WTC11 (cell line): ENCODE measurements at places on chromosomes 7 and 10.

DNA sequence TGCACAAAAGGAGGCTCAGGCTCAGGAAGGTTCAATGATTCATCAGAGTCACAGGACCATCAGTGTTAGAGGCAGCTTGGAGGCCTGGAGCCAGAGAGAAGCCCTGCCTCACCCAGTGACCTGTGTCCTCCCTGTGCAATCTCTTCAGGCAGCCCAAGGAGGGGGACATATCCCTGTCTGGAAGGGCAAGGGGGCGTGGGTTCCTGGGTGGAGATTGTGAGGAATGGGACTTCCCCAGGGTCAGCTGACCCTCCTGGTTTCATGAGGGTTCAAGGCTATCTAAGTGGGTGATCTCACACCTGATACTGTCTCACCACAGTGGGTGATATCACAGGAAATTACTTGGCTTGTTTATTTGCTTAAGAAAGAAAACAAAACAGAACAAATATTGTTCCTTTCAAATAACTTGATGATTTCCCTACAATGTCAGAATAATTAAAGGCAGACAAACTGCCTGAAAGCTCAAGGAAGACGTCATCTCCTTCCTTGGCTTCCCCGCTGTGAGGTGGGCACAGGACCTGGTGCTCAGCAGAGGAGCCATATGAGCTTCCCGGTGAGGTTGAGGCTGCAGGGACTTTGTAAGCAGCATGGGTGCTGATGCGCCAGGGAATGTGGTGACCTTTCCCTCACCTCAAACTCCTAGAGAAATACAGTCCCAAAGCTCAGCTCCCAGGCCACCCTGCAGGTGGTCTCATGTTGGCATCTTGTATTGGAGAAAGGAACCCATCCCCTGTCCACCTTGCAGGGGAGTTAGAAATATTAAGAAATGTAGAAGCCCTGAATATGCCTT lies 763.2 kb downstream of the GRID1 start:
- DNase-seq: no peak

DNA sequence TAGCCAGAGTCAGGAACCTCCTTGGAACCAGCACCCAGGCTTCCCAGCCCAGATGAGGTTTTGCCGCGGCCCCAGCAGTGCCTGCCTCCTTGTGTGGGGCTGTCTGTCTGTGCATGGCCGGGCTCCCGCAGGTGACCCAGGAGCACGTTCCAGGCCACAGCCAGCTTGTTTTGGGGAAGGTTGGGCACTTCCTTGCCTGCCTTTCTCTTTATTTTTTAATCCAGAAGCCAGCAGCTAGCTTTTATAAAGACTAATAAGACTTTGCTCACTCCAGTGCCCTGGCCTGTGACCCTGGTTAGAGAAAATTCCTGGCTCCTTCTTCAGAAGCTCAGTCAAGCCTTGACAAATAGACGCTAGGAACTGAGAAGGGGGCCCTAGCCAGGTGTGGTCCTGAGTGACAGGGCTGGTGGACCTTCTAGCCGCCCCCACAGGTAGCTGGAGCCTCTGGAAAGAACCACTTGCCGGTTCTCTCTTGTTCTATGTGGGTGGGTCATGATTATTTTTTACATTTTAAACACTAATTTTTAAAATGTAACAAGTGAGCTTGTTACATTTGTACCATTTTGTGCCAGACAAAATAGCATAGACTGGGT lies 837 bp downstream of the SLC29A3 start:
- DNase-seq: no peak

DNA sequence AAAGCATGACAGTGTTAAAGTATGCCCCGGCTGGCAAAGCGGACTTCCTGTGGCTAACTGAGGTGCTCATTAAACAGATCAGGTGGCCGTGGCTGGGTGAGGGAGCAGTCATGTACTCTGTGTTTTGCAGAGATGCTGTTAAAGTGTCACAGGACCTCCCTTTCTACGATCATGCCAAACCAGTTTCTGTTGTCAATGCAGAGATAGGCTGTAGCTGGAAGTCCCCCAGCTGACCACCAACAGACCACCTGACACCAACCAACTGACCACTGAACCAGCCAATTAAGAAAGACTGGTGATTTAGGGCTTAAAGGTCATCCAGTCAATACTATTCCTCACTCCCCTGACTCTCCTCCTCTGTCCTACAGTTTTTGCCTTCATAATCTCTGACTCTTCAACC lies 431.1 kb upstream of the LRGUK start:
- DNase-seq: no peak

DNA sequence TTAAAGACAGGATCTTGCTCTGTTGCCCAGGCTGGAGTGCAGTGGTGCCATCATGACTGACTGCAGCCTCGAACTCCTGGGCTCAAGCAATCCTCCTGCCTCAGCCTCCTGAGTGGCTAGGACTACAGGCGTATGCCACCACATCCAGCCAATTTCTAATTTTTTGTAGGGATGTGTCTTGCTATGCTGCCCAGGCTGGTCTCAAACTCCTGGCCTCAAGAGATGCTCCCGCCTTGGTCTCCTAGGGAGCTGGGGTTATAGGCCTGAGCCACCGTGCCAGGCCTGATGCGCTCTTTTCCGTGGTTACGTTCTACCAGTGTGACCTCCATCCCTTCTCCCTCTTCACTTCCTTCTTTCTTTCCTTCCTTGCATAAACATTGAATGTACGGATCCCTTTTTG lies 34.2 kb upstream of the IL15RA start:
- DNase-seq: no peak

DNA sequence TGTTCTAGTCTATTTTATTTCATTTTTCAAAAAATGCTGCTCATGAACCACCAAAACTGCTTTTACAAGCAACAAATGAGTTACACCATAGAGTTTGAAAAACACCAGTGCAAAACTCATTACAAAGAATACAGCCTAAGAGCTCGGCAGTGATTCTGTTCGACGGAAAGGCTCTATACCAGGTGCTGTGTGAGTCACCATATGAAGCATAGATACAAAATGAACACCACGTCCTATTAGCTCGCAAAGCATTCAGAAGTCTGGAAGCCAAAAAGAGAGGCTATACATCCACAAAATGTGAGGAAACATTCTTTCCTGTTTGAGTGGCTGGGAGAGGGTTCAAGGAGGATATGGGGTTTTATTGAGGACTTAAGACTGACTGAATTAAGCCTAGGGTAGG lies 136.1 kb downstream of the ATE1 start:
- DNase-seq: no peak
